Astrocyte of the spinal cord (primary cell): ENCODE measurements at places on chromosomes 1 and 21.

GRCh38 chr1:112554411-112554810 lies 45.6 kb downstream of the WNT2B start:
- no peak for DNase-seq

GRCh38 chr1:119829625-119830024 lies 18.4 kb upstream of the REG4 start:
- DNase-seq: no peak

DNA sequence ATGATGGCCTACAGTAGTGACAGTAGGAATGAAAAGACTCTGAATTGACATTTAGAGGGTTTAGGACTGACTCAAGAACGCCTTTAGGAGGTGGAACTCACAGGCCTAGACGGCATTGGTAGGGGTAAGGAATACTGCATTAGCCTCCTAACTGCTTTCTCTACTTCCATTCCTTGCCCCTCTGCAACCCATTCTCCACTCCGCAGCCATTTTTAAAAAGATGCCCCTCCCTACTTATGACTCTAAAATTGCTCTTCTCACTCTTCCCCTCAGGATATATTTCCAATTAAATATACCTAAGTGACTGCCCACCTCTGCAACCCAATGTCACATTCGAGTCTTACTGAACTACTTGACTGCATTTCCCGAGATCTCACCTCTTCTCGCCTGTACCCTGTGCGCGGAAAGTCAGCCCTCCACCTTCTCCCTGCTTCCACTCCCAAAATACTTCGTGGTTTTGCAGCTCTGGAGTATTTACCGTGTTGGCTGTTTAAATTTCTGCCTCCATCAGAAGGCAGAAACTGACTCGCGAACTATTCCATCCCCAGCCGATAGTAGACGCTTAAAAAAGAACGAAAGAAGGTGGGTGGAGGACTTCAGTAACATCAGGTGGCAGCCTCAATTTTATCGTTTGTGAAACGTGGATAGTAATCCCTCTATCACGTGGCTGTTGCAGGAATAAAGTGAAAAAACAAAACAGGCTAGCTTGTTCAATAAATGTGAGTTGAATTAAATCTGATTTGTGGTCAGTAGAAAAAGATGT lies 1.1 kb upstream of the YBX1 start:
- peak; percentile 31 for DNase-seq

GRCh38 chr1:202072211-202072765 lies 50.4 kb upstream of the GPR37L1 start:
- DNase-seq: no peak

- DNase-seq: no peak
Measured at GRCh38 chr1:3908886-3909517, 8.9 kb upstream of the C1orf174 start.

DNA sequence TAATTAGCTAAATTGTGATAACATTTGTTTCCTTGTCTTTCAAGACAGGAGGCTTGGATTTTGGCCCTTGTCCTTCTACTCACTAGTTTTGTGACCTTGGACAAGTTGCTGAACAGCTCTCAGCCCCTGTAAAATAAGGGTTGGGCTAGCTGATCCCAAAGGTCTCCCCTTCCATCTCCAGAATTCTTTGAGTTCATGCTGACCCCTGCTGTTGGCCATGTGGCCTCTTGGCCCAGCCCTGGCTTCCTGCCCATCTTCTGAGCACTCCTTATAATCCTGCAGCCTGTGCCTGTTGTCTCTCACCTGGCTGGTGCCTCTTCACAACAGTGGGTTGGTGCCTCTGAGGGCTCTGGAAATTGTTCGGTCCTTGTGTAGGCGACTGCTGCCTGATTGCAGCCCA lies 10.1 kb downstream of the PTGFRN start:
- DNase-seq: no peak

DNA sequence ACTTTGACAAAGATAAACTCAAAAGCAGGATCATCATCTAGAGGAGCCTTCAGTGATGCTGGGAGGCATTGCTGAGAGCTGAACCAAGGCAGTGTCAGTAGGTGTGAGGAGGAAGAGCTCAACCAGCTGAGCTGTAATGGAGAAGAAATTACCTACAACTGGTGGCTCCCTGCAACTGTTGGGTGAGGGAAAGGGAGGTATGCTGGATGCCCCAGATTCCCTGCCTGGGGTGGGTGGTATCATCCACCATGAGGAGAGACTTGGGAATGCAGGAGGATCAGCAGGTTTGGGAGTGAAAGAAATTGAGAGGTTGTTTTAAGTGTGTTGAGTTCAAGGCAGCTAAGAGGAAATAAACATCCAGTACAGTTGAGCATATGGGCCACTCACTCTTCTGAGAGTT lies 199.8 kb downstream of the DNM3 start:
- no peak for DNase-seq

DNA sequence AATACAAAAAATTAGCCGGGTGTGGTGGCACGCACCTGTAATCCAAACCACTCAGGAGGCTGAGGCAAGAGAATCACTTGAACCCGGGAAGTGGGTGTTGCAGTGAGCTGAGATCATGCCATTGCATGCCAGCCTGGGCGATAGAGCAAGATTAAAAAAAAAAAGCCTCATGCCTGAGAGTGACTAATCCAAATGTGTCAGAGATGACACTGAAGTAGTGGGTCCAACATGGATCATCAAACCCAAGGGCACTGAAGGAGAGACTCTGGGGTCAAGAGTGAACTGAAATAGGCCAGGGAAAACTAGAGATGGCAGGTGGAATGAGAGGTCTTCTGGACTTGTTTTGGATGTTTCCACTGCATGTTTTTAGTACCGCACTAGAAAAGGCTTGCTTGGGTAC lies 10.2 kb upstream of the CACHD1 start:
- no peak for DNase-seq

- peak; percentile 26 for DNase-seq
Measured at GRCh38 chr1:83905315-83905907, 93.5 kb downstream of the TTLL7 start.

GRCh38 chr1:30572192-30572591 lies 151.2 kb downstream of the MATN1 start:
- no peak for DNase-seq

GRCh38 chr1:114286179-114286578 lies 132.5 kb upstream of the SYT6 start:
- peak; percentile 30 for DNase-seq

- DNase-seq: peak; percentile 14
Measured at GRCh38 chr21:16976193-16976592, 536.6 kb upstream of the CXADR start.

GRCh38 chr1:245361065-245361464 lies 206.3 kb downstream of the KIF26B start:
- DNase-seq: no peak

DNA sequence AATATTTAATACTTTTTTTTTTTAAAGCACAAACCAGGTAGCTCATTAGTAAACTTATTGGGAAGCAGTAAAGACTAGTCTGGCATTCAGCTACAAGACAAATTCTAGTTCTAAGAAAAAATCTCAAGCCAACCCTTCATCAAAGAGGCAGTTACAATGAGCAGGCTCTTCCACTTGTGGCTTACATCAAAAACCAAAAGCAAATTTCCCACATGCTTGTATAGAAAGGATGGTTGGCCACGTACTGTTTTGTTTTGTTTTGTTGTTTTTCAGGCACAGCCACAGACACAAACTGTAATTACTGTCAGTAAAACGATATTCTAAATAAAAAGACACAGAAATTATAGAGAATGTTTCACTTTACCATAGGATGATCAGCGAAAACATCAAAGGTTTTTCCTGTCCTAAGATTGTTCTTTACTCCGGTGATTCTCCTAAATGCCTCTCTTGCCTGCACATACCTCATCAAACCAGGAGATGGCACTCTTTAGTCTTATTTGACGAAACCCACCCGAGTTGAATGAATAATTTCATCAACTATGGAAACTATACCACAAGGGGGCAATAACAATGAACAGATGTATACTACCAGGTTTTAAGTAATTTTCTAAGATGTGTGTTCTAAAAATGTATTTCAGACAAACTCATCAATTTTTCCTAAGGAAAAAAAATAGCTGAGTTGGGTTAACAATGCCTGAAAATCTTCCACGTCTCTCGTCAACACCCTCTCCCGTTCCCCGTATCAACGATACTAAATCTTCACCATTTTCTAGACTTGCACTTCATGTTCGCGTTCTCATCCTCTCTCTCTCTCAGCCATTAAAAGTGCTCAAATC lies 26.9 kb downstream of the RPL5 start:
- DNase-seq: peak; percentile 84

DNA sequence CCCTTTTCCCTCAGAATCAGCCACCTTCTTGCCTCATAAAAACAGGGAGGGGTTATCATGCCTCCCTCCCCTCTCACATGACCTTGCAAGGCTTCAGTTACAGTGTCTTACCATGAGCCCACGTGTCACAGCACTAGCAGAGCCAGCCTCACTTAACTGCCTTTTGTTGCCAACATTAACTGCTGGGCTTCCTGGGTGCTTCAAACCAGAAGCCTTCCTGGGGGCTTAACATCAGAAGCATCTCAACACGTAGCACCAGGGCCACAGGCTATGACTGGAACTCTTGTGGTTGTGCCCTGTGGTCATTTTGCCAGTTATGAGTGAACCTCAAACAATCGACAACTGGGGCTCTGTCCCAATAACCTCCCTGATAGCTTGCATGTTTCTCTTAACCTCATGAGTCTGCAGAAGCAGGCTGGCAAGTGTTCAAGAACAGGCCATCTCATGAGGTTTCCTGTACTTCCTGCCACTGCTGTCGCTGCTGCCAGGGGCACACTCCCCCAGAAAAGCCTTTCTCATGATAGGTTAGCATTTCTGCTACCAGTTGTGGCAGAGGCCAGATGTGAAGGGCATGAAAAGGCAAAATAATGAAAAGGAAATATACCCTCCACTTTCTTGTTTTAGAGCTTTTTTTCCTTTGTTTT lies 132.2 kb downstream of the GLUL start:
- DNase-seq: peak; percentile 80

GRCh38 chr1:201313086-201313485 lies 29.8 kb downstream of the PKP1 start:
- no peak for DNase-seq

GRCh38 chr1:157562515-157562914 lies 10.2 kb upstream of the FCRL5 start:
- DNase-seq: no peak

- DNase-seq: no peak
Measured at GRCh38 chr1:12315146-12315545, 85.3 kb downstream of the VPS13D start.

GRCh38 chr1:24111996-24112779 lies at the start of gene MYOM3:
MYOM3 (minus strand) TSS chr1:24112135; CDS start chr1:24108636, 3,499 bp downstream.
- DNase-seq: peak; percentile 73

DNA sequence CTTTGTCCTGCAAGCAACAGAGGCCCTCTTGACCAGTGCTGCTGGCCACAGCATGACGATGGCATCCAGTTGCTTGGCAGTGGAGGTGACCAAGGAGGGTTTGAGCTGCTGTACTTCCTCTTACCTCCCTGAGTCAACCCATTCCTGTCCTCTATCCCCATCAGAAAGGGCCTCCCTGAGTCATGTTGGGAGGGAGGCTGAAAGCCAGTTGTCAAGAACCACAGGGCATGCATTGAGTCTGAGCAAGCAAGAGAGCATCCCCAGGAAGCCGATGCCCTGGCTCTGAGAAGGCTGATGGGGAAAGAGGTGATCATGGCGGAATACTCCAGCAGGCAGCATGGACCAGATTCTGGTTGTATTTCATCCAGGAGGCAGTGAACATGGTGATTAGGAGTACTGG lies 69.6 kb downstream of the LACTBL1 start:
- peak; percentile 47 for DNase-seq

- no peak for DNase-seq
Measured at GRCh38 chr1:212814537-212815334, 23.0 kb downstream of the TATDN3 start.
